Inflammatory macrophage treated with lipopolysaccharide for 1 hour (primary cell): ENCODE measurements at places on chromosomes 5 and 9.

DNA sequence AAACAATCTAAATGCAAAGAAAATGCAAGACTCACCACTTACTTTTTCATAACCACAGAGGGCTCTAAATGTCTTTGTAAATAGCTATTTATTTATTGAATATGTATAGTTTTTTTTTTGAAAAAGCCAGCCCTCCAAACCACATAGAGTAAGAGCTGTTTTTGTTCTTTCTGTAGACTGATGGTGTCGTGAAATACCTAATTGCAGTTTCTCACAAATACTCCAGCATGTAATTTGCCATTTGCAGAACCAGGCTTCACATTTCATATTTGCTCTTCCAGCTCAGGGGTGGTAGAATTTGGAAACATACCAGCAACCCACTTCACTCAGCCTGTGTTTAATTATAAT, 159.8 kb downstream of the TMC1 start:
- DNase-seq = no peak

- peak; percentile 30 for DNase-seq
Observed at GRCh38 chr9:96020792-96021550, 145.5 kb downstream of the ERCC6L2 start.

DNA sequence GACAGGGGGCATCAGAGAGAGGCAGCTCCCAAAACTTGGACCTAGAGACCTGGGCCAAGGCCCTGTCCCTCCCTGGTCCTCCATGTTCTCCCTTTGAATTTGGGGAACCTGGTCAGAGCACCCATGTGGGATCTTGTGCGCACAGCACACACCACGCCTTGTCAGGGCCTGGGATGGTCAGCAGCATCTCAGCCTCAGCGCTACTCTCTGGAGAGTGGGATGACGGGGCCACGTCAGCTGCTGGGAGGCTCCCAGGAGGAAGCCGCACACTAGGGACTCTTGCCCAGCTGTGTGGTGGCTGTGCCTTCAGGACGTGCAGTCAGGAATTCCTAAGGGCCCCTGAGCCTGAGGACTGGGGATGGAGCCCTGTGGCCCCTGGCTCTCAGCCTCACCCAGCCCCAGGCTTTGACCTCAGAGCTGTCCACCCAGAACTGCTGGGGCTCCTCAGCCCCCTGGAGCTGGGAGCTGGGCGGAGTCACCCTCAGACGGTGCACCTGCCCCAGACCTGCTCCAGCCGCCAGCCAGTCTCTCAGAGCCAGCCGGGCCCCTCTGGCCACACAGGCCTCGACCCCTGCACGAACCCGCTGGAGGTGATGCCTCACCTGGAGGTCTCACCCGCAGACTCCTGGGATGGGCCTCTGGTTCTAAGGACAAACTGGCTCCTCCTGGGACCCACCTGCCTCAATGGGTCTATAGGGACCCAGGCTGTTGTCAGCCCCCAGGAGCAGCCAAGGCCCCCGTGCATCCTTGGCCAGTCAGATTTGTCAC, 38.3 kb upstream of the EGFL7 start:
- no peak for DNase-seq

GRCh38 chr9:134717924-134718645, 76.5 kb downstream of the COL5A1 start:
- no peak for DNase-seq

DNA sequence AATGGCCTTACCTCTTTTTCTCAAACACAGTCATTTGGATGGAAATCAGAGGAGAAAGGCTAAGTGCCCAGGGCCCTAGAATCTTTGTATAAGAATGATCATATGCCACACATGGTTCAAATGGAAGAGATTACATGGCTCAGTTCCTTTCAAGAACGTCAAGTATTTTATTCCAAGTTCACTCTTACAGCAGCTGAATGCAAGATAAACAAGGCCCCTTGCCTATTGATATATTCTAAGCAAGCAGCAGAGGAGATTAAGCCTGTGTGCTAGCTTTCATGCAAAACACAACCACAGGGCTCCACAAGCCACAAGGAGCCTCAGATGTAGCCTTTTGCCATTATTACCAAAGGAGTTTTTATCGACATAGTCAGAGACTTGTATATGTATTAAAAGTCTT, 55.3 kb upstream of the SLCO6A1 start:
- no peak for DNase-seq

- no peak for DNase-seq
Observed at GRCh38 chr9:2173170-2173569, 158.0 kb downstream of the SMARCA2 start.

GRCh38 chr5:124007675-124008398, 495.9 kb downstream of the CSNK1G3 start:
- DNase-seq = no peak

- DNase-seq = no peak
Observed at GRCh38 chr5:32964261-32964660, 253.1 kb downstream of the NPR3 start.

GRCh38 chr9:90909225-90909624, 107.6 kb downstream of the SYK start:
- DNase-seq = no peak

DNA sequence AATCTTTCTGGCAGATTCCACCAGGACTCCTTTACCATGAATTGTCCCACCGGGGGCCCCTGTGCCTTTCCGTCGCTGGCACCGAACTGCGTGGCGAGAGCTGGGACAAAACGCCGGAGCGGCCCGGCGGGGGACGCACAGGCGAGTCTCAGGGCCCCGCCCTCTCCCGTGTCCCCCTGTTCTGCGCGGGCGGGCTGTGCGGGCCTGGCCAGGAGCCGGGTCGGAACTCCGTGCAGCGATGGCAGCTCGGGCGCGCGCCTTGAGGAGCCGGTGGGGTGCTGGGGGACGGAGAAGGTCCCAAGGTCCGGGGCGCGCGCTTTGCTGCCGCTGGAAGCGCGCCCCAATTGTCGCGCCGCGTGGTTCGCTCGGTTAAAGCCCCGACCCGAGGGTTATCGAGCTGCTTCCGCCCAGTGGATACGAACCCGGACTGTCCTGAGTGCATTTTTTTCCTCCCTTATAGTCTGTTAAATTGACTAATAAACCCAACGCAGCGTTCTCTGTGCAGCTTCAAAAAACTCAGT, 125.3 kb downstream of the TMEM174 start:
- DNase-seq = no peak

DNA sequence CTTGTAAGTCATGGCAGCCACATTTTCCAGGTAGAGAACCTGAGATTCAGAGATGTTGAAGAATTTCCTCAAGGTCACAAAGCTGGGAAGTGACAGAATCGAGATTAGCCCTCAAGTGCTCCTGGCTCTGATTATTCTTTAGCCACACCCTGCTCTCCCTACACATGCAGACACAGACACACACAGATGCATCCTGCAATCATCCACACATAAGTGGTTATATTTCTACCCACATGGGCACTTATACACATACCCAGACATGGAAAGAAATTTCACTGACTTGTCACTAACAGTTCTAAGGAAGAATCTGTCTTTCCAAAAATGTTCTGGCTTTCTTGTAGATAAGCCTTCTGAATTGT, 32.2 kb upstream of the GALNT10 start:
- DNase-seq = no peak

DNA sequence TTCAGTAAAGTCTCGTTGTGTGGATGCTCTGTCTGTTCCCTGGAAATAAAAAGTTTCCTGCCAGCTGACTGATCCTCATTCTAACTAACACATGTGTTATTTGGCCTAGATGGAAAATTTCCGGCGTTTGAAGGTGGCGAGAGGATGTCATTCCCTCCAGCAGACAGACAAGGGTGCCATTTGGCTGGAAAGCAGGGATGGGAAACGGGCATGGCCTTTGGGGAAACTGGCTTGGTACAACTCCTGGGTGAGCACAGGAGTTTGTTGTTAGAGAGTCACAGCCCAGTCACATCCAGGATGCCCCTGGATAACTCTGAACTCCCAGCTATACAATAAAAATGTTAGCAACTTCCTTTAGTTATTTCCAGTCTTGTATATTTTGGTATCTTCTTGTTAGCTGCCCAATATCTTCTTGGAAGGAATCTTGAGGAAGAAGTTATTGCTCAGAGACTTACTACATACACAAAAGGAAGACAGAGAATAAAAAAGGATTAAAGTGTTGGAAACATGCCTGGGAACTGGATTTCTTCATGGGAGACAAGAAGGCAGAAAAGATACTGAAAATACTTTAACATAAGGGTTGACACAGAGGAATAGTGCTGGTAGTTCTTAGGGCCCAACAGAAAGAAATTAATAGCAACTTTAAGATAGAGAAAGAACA, 41.9 kb downstream of the TEK start:
- DNase-seq = no peak

DNA sequence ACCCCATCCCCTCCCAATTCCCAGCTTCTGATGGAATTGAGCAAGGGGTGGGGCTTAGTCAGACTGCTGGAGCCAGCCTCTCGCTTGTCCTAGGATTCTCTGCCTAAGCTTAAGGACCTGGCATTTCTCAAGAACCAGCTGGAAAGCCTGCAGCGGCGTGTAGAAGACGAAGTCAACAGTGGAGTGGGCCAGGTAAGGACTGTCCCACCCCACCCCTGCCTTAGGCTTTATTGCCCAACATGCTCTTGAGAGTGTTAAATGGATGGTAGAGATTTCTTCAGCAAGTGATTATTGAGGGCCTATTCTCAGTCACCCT, 1.1 kb downstream of the SLC35A4 start:
- DNase-seq = no peak

- no peak for DNase-seq
Observed at GRCh38 chr5:45596320-45596719, 99.9 kb downstream of the HCN1 start.

DNA sequence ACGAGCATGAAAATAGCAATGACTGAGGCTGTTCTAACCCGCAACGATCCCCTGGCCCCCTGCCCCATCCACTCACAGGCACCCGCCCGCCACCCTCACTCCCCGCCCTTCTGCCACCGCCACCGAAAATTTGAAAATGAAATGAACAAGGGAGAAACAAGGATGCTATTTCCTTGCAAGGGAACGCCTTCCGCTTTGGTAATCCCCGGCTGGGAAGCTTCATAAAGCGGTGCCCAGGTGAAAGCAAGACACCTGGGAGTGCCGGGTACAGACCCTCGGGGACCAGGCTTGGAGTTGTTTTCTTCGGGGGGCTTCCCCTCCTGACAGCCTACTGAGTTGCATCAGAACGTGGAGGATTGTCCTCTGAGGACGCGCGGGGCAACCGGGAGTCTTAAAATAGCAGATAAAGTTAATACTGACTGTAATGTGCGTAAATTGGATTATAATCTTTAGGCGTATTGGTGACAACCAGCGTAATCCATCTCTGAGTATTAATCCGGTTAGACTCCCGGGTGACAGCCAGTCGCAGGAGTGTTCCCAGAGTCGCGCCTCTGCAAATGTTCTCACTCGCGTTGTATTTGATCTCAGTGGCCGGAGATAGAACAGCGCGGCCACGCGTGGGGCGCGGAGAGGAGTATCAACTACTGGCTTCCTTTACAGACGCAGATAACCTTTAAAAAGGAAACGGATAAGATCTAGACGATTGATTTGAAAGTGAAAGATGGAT, 885 bp upstream of the MLLT3 start:
- DNase-seq = no peak

GRCh38 chr5:72130351-72130761, 23.1 kb downstream of the MAP1B start:
- DNase-seq = no peak

DNA sequence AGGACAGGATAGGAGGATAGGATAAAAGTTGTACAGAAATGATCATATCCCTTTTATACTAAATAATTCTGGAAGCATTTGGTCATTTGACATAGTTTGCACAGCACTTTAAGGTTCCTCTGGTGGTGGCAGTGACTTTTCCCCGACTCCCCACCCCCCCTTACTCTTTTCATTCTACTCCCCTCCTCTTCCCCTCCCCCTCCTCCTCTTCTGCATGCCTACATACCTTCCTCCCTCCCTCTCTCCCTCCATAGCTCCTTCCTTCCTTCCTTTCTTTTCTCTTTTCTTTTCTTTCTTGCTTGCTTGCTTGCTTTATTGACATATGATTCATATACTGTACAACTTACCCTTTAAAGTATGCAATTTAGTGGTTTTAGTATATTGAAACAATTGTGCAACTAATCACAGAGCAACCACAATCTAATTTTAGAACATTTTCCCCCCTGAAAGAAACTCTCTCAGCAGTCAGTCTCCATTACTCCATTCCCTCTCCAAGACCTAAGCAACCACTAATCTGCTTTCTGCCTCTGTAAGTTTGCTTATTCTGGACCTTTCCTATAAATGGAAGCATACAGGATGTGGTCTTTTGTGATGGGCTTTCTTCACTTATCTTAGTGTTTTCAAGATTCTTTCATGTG, 159.0 kb downstream of the HACD4 start:
- peak; percentile 16 for DNase-seq

- DNase-seq = no peak
Observed at GRCh38 chr9:96425500-96426169, 7.5 kb upstream of the ZNF367 start.

- no peak for DNase-seq
Observed at GRCh38 chr9:123757547-123757946, 172.4 kb downstream of the DENND1A start.

- DNase-seq = no peak
Observed at GRCh38 chr5:175471628-175472027, 6.7 kb upstream of the SFXN1 start.

DNA sequence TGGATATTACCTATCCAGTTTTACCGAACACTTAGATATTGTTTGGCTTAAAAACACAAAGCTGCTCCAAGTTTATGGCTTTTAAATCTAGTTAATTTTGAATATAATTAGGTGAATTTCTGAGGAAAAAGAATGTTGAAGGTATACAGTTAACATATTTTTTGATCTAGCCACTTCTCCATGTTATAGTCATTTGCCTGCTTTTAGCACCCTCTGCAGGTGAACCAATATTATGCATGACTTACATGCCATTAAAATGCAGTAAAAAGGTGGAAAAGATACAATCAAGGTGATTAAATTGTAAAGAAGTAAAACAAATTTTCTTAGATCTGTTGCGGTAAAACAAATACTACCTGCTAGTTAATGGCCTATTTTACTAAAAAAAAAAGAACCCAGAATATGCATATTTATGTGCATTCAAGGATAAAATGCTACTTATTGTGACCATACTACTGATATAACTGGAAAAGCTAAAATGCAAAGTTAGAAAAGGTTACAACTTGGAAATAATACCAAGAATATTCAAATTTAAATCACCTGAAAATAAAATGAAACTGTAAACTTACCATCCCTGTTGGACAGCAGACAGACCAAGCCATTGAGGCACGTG, 132.1 kb downstream of the AP3B1 start:
- DNase-seq = peak; percentile 2

DNA sequence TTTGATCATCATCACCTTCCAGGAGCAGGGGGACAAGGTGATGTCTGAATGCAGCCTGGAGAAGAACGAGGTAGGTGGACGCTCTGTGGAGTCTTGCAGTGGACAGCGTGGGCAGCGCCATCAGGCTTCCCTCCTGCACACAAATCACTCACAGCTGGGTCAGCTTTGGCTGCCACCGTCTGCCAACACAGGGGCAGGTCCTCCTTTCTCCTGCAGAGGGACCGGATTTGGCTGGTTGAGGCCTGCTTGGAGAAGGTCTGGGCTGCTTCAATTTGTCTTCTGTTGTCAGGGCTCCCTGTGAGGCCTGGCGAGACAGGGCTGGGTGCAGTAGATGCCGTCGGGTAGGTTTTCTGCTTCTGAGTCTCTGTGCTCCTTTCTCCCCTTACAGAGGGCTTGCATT, 180.6 kb downstream of the CACNA1B start:
- DNase-seq = no peak
